Activated CD4-positive, alpha-beta T cell treated with anti-CD3 and anti-CD28 coated beads, Interleukin-10, Interleukin-2, amounts not matched to agents 100 ng/mL and 50 ng/mL, durations not matched to agents 16 hours and 8 hours (primary cell): ENCODE measurements at places on chromosomes 7 and 10.

GRCh38 chr10:9024210-9024609, 969.7 kb downstream of the GATA3 start:
- peak; percentile 65 for DNase-seq

- peak; percentile 29 for DNase-seq
Observed at GRCh38 chr10:25758041-25758457, 176.0 kb upstream of the MYO3A start.

DNA sequence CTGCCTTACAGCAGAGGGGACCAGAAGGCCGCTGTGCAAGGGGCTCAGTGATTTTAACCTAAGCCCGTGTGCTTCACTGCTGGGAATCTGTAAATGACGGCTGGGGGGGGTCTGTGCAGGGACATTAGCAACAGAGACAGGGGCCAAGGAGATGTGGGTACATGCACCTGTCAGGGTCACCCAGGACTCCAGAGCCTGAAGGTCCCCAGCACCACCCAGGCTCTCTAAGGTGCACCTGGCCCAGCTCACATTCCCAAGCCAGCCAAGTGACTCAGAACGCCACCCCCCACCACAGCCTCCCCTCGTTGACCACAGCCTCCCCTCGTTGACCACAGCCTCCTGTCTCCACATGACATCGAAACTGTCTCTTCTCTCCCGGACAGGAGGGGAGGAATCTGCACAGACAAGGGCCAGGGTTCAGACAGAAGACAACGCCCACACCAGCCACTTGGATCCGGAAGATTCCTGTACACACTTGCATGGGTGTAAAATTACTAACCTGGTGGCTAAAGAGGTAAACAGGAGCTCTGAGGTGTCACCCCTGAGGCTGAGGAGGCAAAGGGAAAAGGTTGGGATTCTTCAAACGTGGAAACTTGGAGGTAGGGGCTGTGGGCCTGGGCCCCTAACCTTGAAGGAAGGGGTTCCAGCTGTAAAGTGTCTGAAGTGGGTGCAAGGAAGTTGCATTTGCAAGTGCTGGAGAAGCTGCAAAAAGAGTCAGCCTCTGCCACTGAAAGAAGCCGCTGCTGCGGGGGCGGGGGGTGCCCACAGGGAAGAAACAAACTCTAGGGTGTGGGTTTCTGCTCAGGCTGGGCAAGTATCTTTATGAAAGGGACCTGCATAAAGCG, 27.0 kb downstream of the CALML3 start:
- DNase-seq = peak; percentile 71

DNA sequence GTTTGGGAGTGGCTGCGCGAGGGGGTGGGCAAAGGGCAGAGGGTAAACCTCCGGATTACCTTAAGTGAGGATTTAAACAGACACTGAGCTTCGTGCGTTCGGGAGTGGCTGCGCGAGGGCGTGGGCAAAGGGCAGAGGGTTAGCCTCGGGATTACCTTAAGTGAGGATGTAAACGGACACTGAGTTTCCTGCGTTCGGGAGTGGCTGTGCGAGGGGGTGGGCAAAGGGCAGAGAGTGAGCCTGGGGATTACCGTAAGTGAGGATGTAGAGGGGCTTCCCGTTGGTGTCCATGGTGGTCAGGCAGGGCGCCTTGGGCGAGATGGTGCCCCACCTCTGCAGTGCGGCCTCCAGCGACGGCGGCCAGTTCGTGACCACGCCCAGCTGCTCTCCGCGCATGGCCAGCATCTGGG, 275.8 kb downstream of the DIP2C start:
- no peak for DNase-seq

GRCh38 chr10:93143281-93143680, 69.6 kb downstream of the CYP26A1 start:
- DNase-seq = no peak

GRCh38 chr10:5071411-5072198, 22.6 kb upstream of the AKR1C3 start:
- DNase-seq = no peak

GRCh38 chr10:30877111-30877510, 154.6 kb downstream of the ZNF438 start:
- DNase-seq = no peak

- no peak for DNase-seq
Observed at GRCh38 chr10:115854740-115855435, 418.1 kb downstream of the GFRA1 start.
